ENCODE measurements at places on chromosomes 12 and 14.

GRCh38 chr12:123712780-123713319, 697 bp downstream of the ATP6V0A2 start:
- no peak for DNase-seq

- no peak for DNase-seq
These were observed 1.6 kb downstream of the GSG1 start for GRCh38 chr12:13101821-13102375.

- no peak for DNase-seq
These were observed 379.9 kb upstream of the PDE3A start for GRCh38 chr12:19988459-19988873.

DNA sequence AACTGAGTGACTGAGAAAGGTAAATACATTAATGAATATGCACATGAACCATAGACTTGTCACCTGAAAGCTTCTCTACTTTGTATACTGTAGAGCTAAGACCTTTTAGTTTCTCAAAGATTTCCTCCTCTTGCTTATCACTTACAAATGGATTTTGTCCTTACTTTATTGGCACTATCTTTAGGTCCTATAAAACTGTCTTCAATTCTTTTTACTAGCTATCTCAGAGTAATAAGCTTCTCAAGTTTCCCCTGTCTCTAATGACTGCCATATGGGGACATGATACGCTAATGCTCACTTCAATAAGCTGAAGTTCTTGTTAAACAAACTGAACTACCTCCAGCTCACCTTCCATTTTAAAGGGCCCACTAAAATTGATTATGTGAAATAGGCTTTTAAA, 468.2 kb upstream of the CCDC196 start:
- DNase-seq = no peak

DNA sequence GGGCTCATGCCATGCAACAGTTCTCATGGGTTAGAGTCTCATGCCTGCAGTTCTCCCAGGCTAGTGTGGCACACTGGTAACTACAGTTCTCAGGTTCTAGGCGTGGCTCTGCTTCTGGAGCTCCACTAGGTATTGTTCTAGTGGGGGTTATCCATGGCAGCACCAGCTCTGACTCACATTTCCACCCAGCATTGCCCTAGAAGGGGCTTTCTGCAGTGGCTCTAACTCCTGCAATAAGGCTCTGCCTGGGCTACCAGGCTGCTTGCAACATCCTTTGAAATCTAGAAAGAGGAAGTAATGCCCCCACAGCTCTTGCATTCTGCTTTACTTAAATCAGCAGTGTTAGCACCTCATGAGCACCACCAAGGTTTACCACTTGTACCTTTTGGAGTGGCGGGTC, 220.3 kb upstream of the ARID2 start:
- DNase-seq = no peak

DNA sequence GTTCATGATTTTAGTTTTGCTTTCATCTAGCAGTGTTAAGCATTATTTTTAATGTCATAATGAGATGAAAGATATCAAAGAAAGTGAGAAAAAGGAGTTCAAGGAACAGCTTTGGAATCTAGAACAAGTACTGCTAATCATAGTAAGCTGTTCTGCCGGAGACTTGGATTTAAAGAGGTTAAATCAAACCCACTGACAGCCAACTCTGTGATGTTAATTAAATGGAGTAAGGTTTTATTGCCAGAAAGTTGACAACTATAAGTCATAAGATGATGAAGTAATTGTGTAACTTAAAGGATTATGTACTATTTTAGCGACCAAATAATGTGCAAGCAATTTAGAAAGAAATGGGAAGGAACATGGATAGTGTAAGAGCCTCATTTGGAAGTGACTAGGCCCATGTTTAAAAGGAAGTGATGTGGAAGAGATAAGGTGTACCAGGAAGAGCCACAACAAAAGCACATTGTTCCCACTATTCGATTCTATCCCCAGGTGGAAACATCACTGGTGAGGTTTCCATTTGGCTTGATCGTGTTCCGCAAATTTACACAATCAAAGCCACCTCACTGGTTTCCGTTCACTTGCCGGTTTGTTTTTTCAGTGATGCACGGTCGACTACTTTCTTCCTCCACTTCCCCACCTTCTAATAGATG, 388.5 kb downstream of the PAWR start:
- no peak for DNase-seq

GRCh38 chr12:121969726-121970125, 51.3 kb downstream of the CFAP251 start:
- DNase-seq = no peak

GRCh38 chr12:2745655-2746054, 49.1 kb upstream of the FKBP4 start:
- DNase-seq = no peak

- no peak for DNase-seq
These were observed 3.6 kb downstream of the AKAP6 start for GRCh38 chr14:32332415-32333316.

- no peak for DNase-seq
These were observed 72.2 kb upstream of the PRMT8 start for GRCh38 chr12:3418609-3419390.

DNA sequence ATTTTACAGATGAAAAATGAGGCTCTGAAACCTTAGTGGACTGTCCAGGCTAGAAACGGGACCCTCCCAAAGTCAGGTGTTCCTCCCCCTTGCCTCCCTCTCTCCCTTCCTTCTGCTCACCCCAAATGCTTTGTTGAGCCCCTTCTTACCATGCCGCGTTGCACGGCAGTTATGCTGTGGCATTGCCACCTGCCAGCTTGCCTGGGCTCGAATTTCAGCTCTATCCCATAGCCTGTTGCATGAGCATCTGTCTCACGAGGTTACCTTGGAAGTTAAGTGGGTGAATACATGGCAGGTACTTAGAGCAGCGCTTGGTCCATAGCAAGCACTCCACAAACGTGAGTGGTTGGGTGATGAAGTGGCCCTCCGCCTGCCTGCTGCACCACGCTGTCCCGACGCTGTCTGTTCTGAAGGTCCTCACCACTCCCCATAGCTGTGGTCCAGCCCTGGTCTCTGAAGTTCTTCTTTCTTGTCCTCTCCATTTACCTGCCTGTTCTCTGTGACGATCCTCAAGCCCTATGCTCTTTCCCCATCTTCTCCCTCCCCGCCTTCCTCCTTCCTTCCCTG, 269.9 kb downstream of the CACNA1C start:
- DNase-seq = no peak

DNA sequence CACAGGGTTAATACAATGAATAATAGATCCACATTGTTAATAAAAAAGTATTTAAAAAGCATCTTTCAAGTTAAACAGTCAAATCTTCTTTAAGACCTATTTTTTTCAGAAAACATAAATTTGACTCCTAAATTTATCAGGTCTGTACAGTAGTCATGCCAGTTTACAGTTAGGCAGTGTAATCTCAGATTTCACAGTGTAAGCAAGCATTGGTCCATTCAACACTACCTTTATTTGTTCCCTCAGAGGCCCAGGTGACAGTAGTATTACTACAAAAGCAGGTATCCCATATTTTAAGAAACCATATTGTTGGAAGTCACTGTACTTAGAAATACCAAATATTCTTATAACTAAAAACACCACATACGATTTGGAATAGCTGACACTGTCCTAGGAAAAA, 6.1 kb downstream of the ATP2B1 start:
- no peak for DNase-seq

DNA sequence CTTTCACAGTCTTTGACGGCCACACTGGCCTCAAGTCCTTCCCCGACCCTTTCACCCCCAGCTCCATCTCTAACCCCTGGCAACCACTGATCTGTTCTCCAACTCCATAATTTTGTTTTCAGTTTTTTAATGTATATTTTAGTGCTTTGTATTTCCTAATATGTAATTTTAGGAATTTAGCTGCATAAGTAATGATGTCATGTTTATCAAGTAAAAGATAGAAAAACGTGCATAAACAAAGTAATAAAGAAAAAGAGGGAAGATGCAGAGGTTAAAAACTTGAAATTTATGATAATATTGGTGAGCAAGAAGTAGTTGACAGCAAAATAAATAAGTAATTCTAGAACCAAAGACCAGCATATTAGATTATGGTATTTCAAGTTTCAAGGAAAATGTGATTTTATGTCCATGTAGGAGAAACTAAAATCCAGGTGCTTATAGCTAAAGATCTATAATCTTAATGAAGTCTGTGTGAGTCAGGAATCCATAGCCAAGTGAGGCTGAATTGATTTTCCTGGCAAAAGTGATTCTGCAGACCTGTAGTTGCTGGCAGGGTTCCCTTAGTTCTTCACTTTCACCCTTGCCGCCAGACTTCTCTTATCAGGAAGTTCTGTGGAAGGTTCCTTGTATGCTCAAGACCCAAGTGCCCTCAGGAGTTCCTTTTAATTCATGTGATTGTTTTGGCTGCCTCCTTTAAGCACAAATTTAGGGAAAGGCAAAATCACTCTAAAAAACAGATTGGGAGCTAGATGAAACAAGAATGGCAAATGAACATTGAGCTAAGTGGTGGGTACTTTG, 24.4 kb downstream of the FBXW8 start:
- no peak for DNase-seq

- DNase-seq = no peak
These were observed 50.4 kb downstream of the GXYLT1 start for GRCh38 chr12:42094277-42094676.

GRCh38 chr12:52956987-52957386, 8.1 kb downstream of the KRT18 start:
- no peak for DNase-seq

DNA sequence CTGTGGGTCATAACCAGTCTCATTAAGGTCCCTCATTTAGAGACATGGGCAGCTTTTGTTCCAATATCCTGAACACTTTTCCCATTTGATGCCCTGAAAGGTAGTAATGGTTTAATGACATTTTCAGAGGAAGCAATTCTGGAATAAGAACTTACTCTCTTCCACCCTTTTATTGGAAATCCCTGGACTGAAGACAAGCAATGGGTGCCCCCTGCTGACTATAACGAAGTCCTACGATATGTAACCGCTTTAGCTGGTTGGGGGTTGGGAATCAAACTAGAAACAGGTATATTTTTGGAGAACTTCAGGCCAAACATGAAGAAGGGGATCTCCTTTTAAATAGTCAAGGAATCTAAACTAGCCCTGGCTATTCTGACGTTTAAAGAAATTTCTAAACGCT, 20.5 kb downstream of the SARNP start:
- no peak for DNase-seq

DNA sequence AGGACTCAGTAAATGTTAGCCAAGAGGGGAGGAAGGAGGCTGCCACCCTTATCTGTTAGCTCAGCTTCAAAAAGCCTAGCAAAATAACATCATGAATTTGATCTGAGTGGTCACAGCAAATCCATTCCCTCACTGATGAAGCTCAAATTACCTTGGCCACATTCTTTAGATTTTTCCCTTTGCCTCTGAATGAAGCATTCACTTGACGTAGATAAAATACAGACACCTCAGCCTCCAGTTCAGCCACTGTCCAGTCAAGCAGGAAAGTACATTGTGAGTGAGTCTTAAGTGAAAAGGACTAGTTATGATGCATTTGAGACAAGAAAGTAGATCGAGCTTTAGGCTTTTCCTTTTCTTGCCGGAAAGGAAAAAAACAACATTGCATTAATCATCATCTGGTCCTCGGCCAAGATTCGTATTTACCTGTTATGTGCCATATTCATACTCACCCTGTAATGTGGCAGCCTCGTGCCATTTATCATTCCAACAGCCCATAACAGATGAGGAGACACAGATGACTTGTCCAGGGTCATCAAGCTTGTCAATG, 146.5 kb downstream of the ETV6 start:
- no peak for DNase-seq

GRCh38 chr14:57462551-57462950, 31.1 kb downstream of the CCDC198 start:
- DNase-seq = no peak

GRCh38 chr14:68649476-68650189, 143.2 kb downstream of the ZFP36L1 start:
- DNase-seq = no peak

- DNase-seq = no peak
These were observed 22.7 kb upstream of the ORAI1 start for GRCh38 chr12:121603581-121603980.

DNA sequence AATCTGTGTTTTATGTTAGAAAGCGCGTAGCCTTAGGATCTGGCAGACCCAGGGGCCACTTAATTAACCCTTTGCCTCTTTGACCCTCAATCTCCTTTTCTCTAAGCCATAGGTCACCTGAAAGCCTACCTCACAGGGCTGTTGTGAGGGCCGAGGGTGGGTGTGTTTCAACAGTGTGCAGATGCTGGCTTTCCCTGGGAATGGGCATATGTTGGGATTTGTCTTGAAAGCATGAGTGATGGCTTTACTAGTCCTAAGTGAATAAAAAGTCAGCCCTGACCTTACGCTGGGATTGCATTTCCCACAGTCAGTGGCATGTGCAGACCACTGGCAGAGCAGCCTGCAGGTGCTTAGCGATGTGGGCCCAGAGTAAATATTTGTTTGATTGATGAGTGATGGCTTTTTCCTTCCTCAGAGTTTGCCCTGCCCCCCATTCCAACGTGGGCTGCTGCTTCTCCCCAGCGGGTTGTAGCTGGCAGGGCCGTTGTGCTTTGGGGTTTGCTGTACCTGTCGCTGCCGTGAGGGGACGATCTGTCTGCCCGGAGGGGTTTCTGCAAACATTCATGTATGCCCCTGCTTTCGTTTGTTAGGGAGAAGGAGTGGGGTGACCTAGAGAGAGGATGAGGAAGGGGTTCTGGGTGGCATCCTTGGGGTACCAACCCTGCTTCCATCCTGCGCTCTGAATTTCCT, 31.5 kb downstream of the MEG3 start:
- no peak for DNase-seq

DNA sequence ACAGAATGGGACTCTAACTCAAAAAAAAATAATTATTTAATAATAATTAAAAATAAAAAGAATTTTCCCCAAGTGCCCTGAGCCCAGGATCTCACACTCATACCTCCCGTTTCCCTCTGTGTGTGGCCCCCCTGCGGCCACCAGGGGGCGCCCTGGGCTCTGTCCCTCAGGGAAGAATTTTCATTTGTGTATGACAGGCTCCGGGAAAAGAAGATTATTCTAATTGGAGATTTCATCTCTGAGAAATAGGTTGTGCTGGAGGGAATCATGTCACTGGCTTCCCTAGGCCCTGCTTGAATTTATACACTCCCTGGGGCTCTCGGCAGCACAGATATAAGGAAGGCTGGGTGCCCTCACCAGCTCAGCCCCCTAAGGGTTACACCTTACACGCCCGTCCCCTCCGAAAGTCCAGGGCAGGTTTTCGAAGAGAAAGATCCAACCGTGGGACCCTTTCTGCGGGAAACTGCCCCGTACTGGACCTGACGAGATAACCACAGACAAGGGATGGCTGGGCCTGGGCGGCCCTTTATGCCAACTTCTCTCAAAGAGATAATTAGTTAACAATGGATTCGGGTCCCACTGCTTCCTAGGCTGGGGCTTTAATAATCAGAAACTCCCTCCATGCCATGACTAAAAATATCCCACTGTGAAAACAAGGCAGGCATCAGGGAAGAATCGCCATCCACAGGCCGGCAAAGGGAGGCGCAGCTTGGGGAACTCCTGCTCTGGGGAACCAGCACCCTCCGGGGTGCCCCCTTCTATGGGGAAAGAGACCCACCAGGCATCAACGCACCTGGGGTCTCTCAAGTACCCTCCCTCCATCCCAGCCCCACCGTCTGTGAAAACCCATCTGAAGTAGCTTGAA, 80.7 kb downstream of the KDM2B start:
- DNase-seq = no peak

Data from cortex of kidney (tissue), 1 donor.